Mucosa of gallbladder (tissue), 1 donor: ENCODE measurements at places on chromosomes 16 and 17. TPM values are rescaled to one million over a fixed set of nuclear protein-coding genes. Genes with fewer than 3 reads are reported as not detected.

Gene TBC1D24
- total RNA-seq, result 20.6 TPM

GRCh38 chr17:31095236-31096105, 694 bp downstream of the NF1 start:
- DNase-seq, result no peak

DNA sequence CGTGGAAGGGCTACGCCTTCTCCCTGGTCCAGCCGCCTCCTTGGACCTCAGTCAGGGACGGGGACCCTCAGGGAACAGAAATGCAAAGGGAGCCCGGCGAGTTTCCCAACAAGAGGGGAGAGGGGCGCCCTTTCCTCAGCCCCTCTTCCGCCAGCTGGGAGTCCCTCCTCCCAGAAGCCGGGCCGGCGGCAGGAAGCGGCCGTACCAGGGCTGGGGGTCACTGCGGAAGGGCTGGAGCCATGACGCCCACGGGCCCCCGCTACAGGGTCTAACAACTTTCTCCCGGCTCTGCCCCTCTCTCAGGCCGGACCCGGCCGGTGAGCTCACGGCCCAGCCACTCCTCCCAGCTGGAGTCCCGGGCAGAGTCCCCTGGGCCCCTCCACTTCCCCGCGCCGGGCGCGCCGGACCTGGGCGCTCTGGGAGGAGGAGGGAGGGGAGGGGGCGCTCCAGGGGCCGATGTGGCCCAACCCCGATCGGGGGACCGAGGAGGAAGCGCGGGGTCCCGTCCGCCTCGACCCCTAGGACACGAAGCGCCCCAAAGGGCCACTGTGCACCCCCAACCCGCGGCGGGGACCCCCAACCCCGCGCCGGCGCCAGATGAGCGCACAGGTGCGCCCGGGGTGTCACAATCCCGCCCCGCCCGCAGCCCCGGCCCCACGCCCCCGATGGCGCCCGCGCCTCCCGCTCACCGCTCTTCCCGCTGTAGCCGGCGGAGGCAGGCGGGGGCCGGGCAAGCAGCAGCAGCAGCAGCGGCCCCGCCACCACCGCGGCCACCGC, 578 bp downstream of the PGAP6 start:
- DNase-seq, result no peak

- no peak for DNase-seq
Measured at GRCh38 chr16:400061-400591, 1.6 kb upstream of the DECR2 start.

Gene NAGS
- 3.6 TPM for total RNA-seq

Gene LITAFD
- total RNA-seq, result not detected

- no peak for DNase-seq
Measured at GRCh38 chr17:42562388-42563142, 617 bp downstream of the COASY start.
